GM23338 (cell line): ENCODE measurements at places on chromosomes 5 and 9. TPM values are rescaled to one million over a fixed set of nuclear protein-coding genes. Genes with fewer than 3 reads are reported as not detected.

DNA sequence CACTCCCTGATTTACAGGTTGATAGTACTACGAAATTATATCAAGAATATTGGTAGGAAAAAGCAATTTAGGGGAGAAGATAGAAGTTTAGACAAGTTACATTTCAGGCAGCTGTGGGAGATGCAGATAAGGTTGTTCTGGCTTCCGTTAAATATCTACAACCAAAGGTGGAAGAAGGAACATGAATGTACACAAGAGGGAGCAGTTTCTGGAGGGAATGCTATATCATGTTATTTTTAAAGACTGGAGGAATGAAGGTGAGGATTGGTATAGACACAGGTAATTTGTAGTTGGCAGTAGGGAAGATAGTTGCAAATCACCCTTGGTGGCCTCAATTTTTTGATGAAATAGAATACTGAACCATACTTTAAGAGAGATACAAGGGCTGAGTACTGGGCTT lies 187.3 kb upstream of the NMUR2 start:
- H3K27me3 ChIP-seq: no peaks in the 10 kb centered on the region
- H3K4me3 ChIP-seq: no peak overlapping the region
- no peak overlapping the region for H3K27ac ChIP-seq
- DNase-seq: peak; percentile 18
- H3K4me1 ChIP-seq: peaks cover 3% of the 10 kb centered on the region; the same call in 1 of the 2 replicates

DNA sequence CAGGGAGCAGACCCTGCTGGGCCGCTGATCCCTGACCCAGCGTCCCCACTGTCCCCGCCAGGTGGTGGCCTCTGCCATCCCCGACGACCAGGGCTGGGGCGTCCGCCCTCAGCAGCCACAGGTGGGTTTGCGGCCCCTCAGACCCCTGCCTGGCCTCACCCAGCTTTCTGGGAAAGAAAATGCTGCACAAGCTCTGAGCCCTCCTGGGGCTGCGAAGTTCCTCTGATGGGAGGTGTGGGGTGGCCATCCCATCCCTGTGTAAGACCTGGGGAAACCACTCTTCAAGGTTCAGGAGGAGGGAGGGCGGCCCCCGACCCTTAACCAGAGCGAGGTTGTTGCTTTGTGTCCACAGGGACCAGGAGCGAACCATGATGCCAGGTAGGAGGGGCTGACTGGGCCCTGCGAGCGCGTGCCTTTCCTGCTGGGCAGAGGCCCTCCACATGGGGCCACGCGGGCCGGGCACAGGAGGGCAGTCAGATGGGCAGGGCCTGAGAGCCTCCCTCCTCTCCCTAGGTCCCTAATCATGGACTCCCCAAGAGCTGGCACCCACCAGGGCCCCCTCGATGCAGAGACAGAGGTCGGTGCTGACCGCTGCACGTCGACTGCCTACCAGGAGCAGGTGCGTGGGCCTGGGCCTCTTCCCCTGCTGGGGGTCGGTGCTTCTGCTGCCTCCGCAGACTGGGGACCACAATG lies 7.7 kb downstream of the NOXA1 start:
- H3K4me3 ChIP-seq: no peak overlapping the region
- no peaks in the 10 kb centered on the region for H3K36me3 ChIP-seq
- no peaks in the 10 kb centered on the region for H3K4me1 ChIP-seq
- H3K27me3 ChIP-seq: no peaks in the 10 kb centered on the region
- H3K27ac ChIP-seq: no peak overlapping the region
- no peak for DNase-seq

GRCh38 chr5:135460246-135461033 lies 8.3 kb upstream of the TIFAB start:
- no peak overlapping the region for H3K4me3 ChIP-seq
- H3K36me3 ChIP-seq: no peaks in the 10 kb centered on the region
- DNase-seq: no peak
- no peaks in the 10 kb centered on the region for H3K4me1 ChIP-seq
- H3K27ac ChIP-seq: no peak overlapping the region

The TGFBI gene
- 8.0 and 9.4 TPM in 2 replicates for polyA plus RNA-seq

The OR1J2 gene
- not detected in 2 replicates for polyA plus RNA-seq
